Nucleus accumbens (tissue), 56 donors: ENCODE measurements at places on chromosomes 6 and 20.

DNA sequence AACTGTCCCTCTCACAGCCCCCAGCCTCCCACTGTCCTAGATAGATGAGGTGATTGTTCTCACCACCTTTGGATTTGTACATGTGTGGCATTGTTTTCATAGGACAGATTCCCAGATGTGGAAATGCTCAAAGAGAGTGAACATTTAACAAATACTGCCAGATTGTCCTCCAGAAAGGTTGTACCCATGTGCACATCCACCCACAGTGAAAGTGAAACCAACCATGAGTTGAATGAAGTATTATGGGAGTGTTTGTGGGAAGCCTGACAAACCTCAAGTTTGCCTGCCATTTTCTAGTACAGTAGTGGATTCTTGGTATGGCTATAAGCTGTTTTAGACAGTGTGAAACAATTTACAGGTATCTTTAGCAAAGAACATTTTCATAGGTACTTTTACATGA is 42.7 kb downstream of the ANKRD6 start:
- DNase-seq: no peak

- DNase-seq: no peak
These were observed 3.9 kb upstream of the OTOR start for GRCh38 chr20:16744178-16744807.

DNA sequence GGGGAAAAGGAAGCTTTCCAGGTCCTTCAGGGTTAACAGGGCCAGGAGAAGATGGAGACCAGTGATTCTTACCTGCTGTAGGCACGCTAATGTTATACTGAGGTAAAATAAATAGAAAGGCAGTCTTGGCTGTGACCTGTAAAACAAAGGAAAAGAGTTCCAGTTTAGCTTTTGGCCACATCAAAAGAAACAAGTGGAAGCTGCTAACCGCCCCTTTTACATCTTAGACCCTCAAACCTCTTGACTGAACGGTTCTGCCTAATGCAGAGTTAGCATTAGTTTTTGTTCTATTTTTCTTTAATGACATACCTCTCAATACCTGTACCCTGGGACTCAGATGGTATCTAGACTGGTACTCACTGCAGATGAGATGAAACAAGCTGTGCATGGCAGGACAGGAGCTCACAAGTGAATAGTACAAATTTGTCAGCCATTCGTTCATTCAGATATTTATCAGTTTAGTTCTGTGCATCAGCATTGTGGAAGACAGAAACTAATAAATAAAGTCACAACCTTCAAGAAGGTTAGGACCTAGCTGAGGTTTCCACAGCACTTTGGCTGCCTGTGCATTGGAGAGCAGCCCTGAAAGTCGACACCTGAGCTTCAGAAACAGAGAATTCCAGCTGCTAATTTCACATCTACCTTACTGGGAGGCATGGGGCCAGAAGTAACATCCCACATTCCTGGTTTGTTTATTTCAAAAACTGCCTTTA is 41.0 kb downstream of the TRAM2 start:
- DNase-seq: no peak

DNA sequence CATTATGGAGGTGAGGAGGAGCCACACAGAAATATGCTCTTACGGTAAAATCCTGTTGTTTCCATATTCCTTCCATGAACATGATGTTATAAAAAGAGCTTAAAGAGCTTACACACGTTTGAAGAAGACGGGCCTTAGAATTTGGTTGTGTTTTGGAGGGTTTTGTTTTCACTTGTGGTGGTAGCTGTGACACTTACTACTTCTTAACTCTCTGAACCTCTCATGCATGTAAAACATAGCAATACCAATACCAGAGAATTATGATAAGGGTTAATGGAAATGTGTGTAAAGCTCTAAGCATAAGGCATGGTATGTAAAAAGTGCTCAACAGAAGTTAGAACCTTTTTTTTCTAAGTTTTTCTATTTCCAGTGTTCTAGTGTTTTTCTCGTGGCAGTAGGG is 256.1 kb upstream of the KCNQ5 start:
- DNase-seq: no peak

GRCh38 chr20:17808357-17808756 is 108.6 kb downstream of the BANF2 start:
- no peak for DNase-seq

- DNase-seq: no peak
These were observed 140.6 kb upstream of the SLC22A16 start for GRCh38 chr6:110617057-110617456.

GRCh38 chr6:35519313-35520015 is 6.8 kb upstream of the TULP1 start:
- DNase-seq: no peak

DNA sequence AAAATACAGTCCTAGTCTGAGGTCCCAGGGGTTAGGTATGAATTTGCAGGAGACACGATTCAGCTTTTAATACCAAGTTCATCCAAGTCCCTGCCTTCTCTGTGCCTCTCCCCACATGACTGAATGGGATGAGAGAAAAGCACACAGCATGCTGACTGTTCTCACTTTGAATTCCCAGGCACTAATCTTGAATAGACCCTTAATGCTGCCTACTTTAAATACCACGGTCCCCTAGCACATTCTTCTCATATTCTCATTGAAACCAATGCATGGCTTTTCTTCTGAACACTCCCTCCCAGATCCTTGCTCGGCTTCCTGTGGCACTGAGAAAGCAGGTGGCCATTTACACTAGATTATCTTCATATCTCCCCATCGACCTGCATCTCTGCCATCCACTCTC is 30.1 kb upstream of the SCAF8 start:
- no peak for DNase-seq

GRCh38 chr6:46203391-46204177 is 32.8 kb upstream of the ENPP5 start:
- no peak for DNase-seq

DNA sequence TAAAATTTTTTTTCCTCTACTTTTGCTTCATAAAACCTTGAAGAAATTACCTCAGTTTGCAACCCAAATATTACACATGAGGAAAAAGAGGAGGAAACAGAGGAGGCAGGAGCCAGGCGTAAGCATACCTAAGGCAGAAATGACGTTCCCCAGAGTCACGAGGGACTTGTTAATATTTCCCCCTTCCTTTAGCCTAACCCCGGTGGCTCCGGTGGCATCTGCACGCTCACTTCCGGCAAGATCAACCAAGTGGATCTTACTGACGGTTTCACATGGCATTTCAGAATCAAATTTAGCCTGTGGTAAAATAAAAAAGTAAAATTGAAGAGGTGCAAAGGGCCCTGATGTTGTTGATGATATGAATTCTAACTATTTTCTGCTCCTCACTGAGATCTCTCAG is 67.4 kb downstream of the KIF16B start:
- DNase-seq: no peak

DNA sequence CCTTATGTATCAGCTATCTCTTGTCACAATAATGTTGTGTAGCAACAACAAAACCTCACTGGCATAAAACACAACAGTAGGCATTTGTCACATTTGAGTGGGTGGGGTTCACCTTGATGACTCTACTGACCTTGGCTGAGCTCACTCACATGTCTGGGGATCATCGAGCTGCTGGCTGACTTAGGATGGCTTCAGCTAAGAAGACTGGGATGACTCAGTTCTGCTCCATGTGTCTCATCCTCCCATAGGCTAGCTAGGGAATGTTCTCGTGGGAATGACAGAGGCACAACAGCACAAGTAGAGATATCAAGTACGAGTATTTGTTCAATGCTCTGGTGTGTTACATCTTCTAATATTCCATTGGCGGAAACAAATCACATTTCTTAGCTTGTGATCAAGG is 167.9 kb downstream of the PLCB1 start:
- DNase-seq: no peak

DNA sequence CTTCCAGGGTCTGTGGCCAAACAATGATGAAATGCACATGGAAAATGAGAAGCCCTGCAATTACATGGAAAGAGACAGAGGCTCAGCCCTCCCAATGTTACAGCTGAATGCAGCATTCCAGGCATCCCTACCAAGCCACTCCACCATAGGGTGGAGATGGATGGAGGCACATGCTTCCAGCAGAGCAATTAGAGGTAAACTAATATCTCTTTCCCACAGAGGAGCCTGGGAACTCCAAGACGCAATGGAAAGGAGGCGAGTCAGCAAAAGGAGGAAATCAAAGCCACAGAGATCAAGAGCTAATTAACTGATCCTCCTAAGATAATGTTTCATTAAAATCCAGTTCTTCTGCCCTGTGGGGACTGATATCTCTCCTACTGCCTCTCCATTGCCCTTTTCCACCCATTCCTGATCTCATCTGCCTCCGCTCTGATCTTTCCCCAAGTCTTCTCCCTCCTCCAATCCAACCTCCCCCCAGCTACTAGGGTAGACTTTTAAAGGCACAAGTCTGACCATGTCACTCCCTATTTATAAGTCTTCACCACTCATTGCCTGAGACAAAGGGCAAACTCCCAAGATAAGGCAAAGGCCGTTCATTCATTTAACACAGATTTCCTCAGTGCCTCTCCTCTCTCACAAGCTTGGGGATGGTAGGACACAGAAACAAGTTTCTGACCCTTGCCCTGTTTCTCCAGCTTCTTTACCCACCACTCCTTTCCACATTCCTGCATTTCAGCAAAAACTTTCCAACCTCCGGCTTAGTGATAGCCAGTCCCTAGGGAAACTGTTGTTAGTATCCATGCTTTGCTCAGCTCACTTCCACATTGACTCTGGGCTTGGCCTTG is 14.3 kb upstream of the KCNB1 start:
- DNase-seq: no peak

DNA sequence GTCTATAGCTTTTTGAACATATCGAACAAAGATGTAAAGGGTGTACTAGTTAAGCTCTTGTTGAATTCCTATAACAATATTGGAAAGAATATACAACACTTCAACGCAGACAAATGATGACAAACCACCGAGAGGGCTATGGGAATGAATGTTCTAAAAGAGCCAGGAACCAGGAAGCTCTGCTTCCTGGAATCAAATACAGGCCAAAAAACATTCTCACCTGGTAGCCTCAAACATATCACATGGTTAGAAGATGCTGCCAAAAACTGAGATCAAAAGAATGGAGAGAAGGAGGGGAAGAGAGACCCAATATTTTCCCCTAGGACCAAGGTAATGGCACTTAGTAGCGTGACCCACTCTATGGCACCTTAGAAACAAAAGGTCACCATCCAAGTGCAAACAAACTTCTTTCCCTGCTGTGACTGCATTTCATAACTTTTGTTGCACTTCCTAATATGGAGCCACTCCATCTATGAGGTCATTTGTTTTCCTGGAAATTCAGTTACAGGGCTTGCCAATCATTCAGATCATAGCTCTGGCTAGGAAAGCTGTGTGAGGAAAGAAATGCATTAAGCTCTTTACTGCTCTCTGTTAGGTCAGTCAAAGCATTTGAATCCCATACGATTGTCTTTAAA is 199.2 kb upstream of the NT5E start:
- DNase-seq: no peak

DNA sequence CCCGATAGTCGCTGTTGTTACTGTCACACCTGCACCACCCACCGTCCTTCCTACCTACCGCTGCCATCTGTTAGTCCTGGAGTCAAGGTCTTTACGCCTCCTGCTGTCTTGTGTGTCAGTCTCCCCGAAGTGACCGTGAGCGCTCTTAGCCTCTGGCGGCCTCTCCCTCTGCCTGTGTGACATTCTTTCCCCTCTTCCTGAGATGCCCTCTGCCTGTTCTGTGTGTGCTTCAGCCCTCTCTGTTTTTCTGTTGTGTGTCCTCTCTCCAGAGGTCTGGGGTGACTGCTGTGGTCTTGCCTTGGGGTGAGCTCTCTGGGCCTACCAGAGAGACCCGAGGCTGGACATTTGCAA is 54.9 kb downstream of the TCP11 start:
- DNase-seq: no peak

GRCh38 chr6:157420497-157420896 is 39.5 kb downstream of the ZDHHC14 start:
- DNase-seq: no peak

DNA sequence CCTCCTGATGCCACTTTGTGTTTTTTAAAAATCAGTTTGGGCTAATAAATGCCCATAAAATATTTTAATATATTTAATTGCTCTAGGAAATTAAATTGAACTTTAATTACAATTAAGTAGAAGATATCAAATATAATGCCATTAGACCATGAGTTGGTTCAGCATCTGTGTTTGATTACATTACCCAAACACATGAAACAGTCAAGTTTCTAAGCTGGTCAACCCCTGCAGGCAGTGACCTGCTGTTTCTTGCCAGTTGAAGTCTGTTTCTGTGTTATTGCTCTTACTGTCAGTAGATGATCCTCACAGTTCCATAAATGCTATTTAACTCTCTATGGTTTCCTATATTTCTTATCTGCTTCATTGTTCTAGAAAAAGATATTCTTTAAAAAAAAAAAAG is 9.7 kb upstream of the TENT5A start:
- no peak for DNase-seq

- DNase-seq: no peak
These were observed 310.7 kb downstream of the KIF16B start for GRCh38 chr20:16262594-16262993.

- no peak for DNase-seq
These were observed 90.4 kb downstream of the CARMIL1 start for GRCh38 chr6:25369433-25370177.

GRCh38 chr6:113774127-113774825 is 82.9 kb upstream of the MARCKS start:
- DNase-seq: no peak

DNA sequence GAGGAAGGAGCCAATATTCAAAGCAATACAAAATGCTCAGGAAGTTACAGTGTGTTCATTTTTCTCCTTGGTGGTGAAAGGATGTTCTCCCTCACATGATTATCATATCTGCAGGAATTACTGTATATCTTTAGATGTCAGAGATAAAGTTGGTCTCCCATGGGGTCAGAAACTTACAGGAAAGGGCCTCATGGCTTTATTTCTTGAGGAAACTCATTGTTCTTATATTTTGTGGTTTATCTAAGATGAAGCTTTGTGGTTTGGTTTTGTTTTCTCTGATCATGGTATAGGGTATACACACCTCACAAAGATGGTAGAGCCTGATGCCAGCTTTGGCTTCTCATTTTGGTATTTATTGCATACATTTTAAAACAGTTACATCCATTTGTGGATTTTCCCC is 100.5 kb upstream of the STXBP5 start:
- no peak for DNase-seq

DNA sequence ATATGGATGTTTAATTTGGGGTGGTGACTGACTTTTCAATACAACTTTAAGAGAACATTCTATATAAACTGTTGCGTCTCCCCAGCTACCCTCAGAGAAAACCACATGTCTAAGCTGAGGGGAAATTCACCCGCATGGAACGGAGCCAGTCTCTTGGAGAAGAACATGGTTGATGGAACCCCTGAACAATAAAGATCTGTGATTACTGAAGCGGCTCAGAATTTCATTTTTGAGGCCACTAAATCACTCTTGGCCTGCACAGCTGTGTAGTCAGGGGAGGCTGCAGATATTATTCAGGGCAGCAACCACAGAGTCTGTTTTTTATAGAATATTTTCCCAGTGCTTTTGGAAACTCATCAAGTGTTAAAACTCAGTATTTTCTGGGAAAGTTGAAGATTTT is 73.8 kb downstream of the EYA4 start:
- no peak for DNase-seq

- no peak for DNase-seq
These were observed 106.4 kb downstream of the PPP1R14C start for GRCh38 chr6:150249261-150249660.
